Muscle of leg (tissue), 16 donors: ENCODE measurements at places on chromosomes 6 and 20. TPM values are rescaled to one million over a fixed set of nuclear protein-coding genes. Genes with fewer than 3 reads are reported as not detected.

Gene ATP9A
- 39.4 TPM for total RNA-seq

Gene TREML2
- 0.09 TPM for total RNA-seq

Gene FAM8A1
- 24.8 TPM for total RNA-seq

Gene FARS2
- total RNA-seq = 16.9 TPM

Gene NKAIN4
- 28.5 TPM for total RNA-seq

Gene ID4
- 4.6 TPM for total RNA-seq

Gene CLDN20
- not detected for total RNA-seq

Gene RARS2
- total RNA-seq = 51.1 TPM

Gene KCNK17
- 0.44 TPM for total RNA-seq

Gene TP53TG5
- not detected for total RNA-seq

Gene SEMG1
- total RNA-seq = not detected

Gene LY6G6D
- total RNA-seq = 0.58 TPM

Gene TCFL5
- total RNA-seq = 9.7 TPM

DNA sequence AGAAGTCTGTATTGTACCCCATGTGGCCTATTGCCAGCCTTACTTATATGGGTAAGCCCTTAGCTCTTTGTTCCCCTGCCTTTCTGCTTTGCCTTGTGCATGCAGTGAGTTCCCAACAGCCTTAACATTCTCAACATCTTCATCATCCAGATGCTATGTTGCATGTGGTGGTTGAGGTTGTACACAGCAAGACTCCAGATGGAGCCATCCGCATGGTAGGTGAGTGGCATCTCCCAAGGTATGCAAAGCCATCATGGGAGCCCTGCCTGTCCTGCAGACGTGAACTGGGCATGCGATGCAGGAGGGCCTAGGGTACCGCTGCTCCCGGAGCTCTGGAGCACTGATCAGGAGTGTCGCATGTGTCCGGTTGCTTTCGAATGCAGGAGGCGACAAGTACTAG, 16.1 kb downstream of the CEP43 start:
- H3K36me3 ChIP-seq = peaks cover 21% of the 10 kb centered on the region
- no peaks in the 10 kb centered on the region for H3K4me1 ChIP-seq
- no peaks in the 10 kb centered on the region for H3K27me3 ChIP-seq
- no peak overlapping the region for H3K4me3 ChIP-seq
- no peak overlapping the region for H3K27ac ChIP-seq
- DNase-seq = no peak

GRCh38 chr6:136609873-136610706, 59.9 kb upstream of the MAP7 start:
- H3K4me1 ChIP-seq = no peaks in the 10 kb centered on the region
- H3K27me3 ChIP-seq = no peaks in the 10 kb centered on the region
- H3K36me3 ChIP-seq = no peaks in the 10 kb centered on the region
- peak; percentile 53 for DNase-seq
- no peak overlapping the region for H3K4me3 ChIP-seq
- no peak overlapping the region for H3K27ac ChIP-seq

DNA sequence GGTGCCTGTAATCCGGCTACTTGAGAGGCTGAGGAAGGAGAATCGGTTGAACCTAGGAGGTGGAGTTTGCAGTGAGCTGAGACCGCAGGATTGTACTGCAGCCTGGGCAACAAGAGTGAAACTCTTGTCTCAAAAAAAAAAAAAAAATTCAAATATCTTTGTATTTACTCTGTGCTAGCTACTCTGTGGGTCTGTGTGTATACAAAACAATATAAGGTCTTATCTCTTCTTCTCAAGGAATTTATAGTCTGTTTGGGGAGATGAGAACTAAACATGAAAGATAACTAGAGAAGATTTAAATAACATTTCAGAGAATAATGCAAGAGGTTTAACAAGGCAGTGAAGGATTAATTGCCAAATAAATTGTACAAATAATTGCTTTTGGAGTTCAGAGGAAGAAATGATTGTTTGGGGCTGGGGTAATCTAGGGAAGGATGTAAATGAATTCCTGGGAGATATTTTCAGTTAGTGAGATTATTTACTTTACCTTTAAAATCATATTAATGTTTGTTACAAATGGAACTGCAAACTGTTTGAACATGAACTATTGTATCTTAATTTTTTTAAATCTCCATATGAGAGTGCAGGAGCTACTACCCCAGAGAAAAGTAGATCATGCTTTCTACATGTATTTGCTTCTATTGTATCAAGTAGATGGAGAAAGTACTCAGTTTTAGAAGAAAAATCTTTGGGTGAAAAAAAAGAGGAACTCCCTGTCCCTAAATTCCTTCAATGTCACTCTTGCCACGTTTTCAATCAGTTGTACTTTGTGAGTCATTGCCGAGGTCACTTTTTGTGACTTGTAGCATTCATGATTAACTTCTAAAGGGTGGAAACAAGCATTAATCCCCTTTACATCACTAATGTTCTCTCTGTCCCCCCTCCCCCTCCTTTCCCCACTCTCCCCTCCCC, 39.0 kb downstream of the NCOA3 start:
- H3K27ac ChIP-seq = no peak overlapping the region
- no peaks in the 10 kb centered on the region for H3K27me3 ChIP-seq
- no peaks in the 10 kb centered on the region for H3K36me3 ChIP-seq
- no peaks in the 10 kb centered on the region for H3K4me1 ChIP-seq

GRCh38 chr20:50516180-50516934, 6.2 kb downstream of the PTPN1 start:
- DNase-seq = no peak
- H3K4me3 ChIP-seq = no peak overlapping the region
- no peak overlapping the region for H3K27ac ChIP-seq
- peaks cover under 1% of the 10 kb centered on the region for H3K4me1 ChIP-seq
- no peaks in the 10 kb centered on the region for H3K27me3 ChIP-seq

DNA sequence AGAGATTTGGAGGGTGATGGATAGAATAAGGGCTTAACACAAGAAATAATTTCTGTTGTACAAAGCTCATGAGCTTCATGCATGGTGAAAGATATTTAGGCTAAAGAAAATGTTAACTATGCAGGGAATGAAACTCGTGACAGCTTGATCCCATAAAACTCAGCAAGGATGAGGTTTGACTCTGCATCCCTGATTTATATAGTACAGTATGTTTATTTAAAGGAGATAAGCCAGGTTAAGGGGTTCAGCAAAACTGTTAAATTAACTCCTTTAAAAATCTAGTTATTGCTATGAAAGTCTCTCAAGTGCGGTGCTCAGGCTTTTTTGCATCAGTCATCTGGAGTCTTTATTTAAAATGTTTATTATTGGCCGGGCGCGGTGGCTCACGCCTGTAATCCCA, 326.4 kb downstream of the LAMA2 start:
- no peaks in the 10 kb centered on the region for H3K4me1 ChIP-seq
- no peaks in the 10 kb centered on the region for H3K27me3 ChIP-seq
- H3K4me3 ChIP-seq = no peak overlapping the region
- H3K27ac ChIP-seq = no peak overlapping the region
- H3K36me3 ChIP-seq = no peaks in the 10 kb centered on the region

- DNase-seq = no peak
- H3K27ac ChIP-seq = no peak overlapping the region
- no peaks in the 10 kb centered on the region for H3K4me1 ChIP-seq
- H3K36me3 ChIP-seq = no peaks in the 10 kb centered on the region
Observed at GRCh38 chr6:99331531-99331930, 17.9 kb downstream of the FAXC start.

GRCh38 chr6:80480421-80481157, 374.1 kb downstream of the BCKDHB start:
- H3K4me1 ChIP-seq = no peaks in the 10 kb centered on the region
- peak; percentile 52 for DNase-seq
- no peaks in the 10 kb centered on the region for H3K36me3 ChIP-seq
- no peak overlapping the region for H3K4me3 ChIP-seq
- peak overlapping the region; percentile 32 for H3K27ac ChIP-seq

- H3K4me3 ChIP-seq = no peak overlapping the region
- no peaks in the 10 kb centered on the region for H3K4me1 ChIP-seq
- no peaks in the 10 kb centered on the region for H3K27me3 ChIP-seq
- H3K27ac ChIP-seq = no peak overlapping the region
Observed at GRCh38 chr6:78300885-78301284, 566.5 kb upstream of the IRAK1BP1 start.

- no peaks in the 10 kb centered on the region for H3K27me3 ChIP-seq
- H3K36me3 ChIP-seq = no peaks in the 10 kb centered on the region
- no peaks in the 10 kb centered on the region for H3K4me1 ChIP-seq
Observed at GRCh38 chr6:140320081-140321080, 945.9 kb upstream of the CITED2 start.

- no peaks in the 10 kb centered on the region for H3K27me3 ChIP-seq
- no peaks in the 10 kb centered on the region for H3K4me1 ChIP-seq
- DNase-seq = no peak
Observed at GRCh38 chr6:2387445-2387844, 142.0 kb upstream of the GMDS start.

- H3K27me3 ChIP-seq = peaks cover 11% of the 10 kb centered on the region
- H3K27ac ChIP-seq = no peak overlapping the region
- no peak overlapping the region for H3K4me3 ChIP-seq
- DNase-seq = no peak
Observed at GRCh38 chr20:46739431-46740213, 30.2 kb downstream of the SLC2A10 start.

GRCh38 chr6:72955666-72956065, 269.6 kb downstream of the KHDC1L start:
- no peaks in the 10 kb centered on the region for H3K27me3 ChIP-seq
- no peaks in the 10 kb centered on the region for H3K4me1 ChIP-seq
- no peak overlapping the region for H3K4me3 ChIP-seq
- DNase-seq = no peak
- H3K27ac ChIP-seq = no peak overlapping the region
- H3K36me3 ChIP-seq = no peaks in the 10 kb centered on the region

GRCh38 chr20:19742974-19743639, 15.0 kb upstream of the RIN2 start:
- no peaks in the 10 kb centered on the region for H3K27me3 ChIP-seq
- H3K4me1 ChIP-seq = peaks cover 3% of the 10 kb centered on the region
- H3K4me3 ChIP-seq = no peak overlapping the region
- no peak for DNase-seq
- no peak overlapping the region for H3K27ac ChIP-seq

DNA sequence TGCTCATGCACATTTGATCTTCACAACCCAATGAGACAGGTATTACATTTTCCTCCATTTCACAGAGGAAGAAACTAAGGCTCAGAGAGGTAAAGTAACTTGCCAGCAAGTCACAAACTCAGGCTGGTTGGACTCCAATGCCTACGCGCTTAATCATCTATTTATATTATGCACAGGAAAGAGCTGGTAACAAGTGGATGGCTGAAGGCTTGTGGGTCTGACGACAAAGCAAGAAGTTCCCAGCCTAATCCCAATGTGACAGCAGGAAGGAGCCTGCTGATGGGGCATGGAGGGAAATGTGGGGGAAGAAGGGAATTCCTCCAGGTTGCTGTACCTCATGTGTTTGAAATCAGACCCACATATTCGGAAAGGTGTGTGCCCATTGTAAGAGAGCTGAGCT, 3.9 kb downstream of the CDH22 start:
- H3K27ac ChIP-seq = no peak overlapping the region
- no peak overlapping the region for H3K4me3 ChIP-seq
- no peaks in the 10 kb centered on the region for H3K36me3 ChIP-seq
- H3K4me1 ChIP-seq = peaks cover 9% of the 10 kb centered on the region

- H3K36me3 ChIP-seq = peaks cover 60% of the 10 kb centered on the region
- H3K27ac ChIP-seq = peak overlapping the region; percentile 48
- DNase-seq = peak; percentile 65
Observed at GRCh38 chr20:58708246-58708931, 15.8 kb downstream of the NPEPL1 start.

- H3K36me3 ChIP-seq = no peaks in the 10 kb centered on the region
- H3K4me1 ChIP-seq = peaks cover 5% of the 10 kb centered on the region
- no peak overlapping the region for H3K4me3 ChIP-seq
- no peaks in the 10 kb centered on the region for H3K27me3 ChIP-seq
- no peak overlapping the region for H3K27ac ChIP-seq
Observed at GRCh38 chr6:22636452-22636851, 67.1 kb downstream of the HDGFL1 start.

GRCh38 chr6:34486106-34486740, 20.3 kb downstream of the PACSIN1 start:
- DNase-seq = no peak
- no peaks in the 10 kb centered on the region for H3K36me3 ChIP-seq
- H3K4me3 ChIP-seq = no peak overlapping the region
- no peaks in the 10 kb centered on the region for H3K27me3 ChIP-seq

DNA sequence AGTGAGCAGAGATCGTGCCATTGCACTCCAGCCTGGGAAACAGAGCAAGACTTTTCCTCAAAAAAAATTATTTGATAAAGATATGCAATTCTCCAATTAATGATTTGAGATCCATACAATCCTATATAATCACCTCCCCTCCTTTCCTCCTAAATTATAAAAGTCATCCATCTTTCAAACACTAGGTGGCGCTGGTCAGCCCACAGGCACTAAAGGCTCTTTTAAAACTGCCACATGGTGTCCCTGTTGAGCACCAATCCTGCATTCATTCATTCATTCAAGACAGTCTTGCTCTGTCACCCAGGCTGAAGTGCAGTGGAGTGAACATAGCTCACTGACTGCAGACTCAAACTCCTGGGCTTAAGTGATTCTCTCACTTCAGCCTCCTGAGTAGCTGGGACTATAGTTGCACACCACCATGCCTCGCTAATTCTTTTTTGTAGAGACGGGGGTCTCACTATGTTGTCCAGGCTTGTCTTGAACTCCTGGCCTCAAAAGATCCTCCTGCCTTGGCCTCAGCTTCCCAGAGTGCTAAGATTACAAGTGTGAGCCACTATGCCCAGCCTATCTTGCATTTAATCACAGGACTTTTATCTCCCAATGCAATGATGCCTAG, 58.7 kb upstream of the SLC2A12 start:
- peak; percentile 22 for DNase-seq
- no peak overlapping the region for H3K4me3 ChIP-seq
- peaks cover 14% of the 10 kb centered on the region for H3K27me3 ChIP-seq
- no peak overlapping the region for H3K27ac ChIP-seq
- no peaks in the 10 kb centered on the region for H3K36me3 ChIP-seq
- H3K4me1 ChIP-seq = peaks cover 9% of the 10 kb centered on the region

GRCh38 chr20:21234324-21234723, 68.8 kb upstream of the XRN2 start:
- no peak for DNase-seq
- no peaks in the 10 kb centered on the region for H3K27me3 ChIP-seq
- no peak overlapping the region for H3K27ac ChIP-seq
- no peak overlapping the region for H3K4me3 ChIP-seq
- H3K4me1 ChIP-seq = no peaks in the 10 kb centered on the region

GRCh38 chr6:49497304-49497703, 2.4 kb upstream of the GLYATL3 start:
- no peaks in the 10 kb centered on the region for H3K4me1 ChIP-seq
- H3K27me3 ChIP-seq = no peaks in the 10 kb centered on the region
